ENCODE measurements at places on chromosomes 6 and 20.

- no peak for DNase-seq
Observed at GRCh38 chr6:170174771-170175643, 115.9 kb downstream of the DLL1 start.

DNA sequence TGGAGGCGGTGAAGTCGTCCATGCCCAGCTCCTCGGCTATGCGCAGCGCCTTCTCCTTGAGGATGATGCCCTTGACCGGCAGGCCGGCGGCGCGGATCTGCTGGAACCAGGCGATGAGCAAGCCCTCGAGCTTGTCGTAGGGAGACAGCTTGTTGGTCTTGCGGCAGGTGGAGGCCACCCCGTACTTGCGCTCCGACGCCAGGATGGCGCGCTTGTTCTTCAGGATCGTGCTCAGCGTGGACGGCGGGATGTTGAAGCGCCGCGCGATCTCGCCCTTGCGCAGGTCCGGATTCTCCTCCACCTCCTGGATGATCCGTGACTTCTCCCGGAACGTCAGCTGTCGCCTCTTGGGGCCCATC lies 435 bp downstream of the CENPB start:
- DNase-seq, result no peak

DNA sequence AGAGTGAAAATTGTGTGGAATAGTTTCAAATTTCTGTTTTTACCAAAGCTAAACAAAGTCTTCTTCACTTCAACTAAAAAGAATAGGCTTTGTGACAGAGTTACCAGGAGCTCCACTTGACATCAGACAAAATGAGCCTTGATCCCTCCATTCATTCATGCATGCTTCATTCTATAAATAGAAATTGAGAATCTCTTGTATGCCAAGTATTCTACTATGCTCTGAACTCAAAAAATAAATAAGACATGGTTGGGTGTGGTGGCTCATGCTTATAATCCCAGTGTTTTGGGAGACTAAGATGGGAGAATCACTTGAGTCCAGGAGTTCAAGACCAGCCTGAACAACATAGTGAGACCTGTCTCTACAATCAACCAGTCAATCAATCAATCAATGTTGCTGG lies 236.6 kb upstream of the FAM83B start:
- no peak for DNase-seq

DNA sequence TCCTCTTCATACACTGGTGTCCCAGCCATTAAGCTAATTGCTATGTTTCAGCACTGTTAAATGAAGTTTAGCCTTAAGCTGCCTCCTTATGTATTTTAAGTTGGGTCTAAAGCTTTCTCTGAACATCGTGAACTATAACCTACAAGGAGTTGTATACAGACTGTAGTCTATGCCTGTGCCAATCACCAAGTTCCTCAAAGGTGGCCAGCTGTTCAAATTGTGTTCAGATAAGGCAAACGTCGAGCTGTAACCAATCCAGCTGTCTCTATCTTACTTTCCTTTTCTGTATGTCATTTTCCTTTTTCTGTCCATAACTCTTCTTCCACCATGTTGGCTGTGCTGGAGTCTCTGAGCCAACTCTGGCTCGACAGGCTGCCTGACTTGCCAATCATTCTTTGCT lies 199.6 kb downstream of the OGFRL1 start:
- no peak for DNase-seq

DNA sequence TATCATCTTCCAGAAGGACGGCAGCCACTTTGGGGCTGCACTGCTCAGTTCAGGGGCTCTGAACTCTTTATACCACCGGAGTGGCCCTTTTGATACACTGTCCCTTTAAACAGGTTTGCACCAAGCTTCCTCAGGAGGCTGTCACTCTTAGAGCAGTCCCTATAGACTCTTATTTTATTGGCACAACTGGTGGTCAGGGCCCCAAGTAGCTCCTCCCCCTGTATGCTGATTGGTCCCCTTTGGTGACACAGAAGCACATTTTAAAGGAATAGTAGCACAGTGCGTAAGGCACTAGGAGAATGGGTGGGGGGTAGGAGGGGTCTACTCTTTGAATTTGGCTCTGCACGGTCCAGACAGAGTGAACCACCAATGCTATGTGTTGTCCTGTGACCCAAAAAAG lies 122.6 kb upstream of the MLN start:
- no peak for DNase-seq

GRCh38 chr20:10228330-10228729 lies 9.7 kb downstream of the SNAP25 start:
- no peak for DNase-seq

- peak; percentile 66 for DNase-seq
Observed at GRCh38 chr6:27502508-27503435, 29.9 kb upstream of the ZNF184 start.

DNA sequence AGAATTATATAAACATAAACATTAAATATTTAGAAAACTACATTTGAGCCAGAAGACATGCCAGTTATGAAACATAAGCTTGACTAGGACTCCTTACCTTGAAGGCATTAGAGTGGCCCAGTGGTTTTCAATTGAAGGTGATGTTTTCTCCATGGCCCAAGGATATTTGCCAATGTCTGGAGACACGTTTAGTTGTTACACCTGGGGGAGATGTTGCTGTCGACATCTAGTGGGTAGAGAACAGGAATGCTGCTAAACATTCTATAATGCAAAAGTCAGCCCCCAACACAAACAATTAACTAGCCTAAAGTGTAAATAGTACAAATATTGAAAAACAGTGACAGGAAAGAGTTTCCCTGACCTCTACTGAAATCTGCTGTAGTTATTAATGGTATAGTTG lies 200.9 kb upstream of the HS3ST5 start:
- DNase-seq, result no peak

- no peak for DNase-seq
Observed at GRCh38 chr6:28983838-28984237, 21.3 kb downstream of the ZNF311 start.

DNA sequence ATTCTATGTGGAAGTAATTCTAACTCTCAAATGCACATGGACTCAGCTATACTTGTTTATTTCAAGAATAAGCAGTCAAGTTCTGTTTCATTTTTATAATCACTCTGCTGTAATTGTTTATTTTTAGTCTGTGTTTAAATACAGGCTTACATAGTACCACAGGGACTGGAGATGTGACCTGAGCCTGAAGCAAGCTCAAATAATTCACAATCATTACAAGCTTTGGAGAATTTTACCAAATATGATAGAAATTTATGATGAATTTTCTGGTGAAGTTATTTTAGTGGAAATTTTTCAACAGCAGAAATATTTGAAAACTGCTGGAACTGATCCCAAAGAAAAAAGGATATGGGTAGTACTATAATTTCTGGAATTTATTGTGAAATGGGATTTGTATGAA lies 41.6 kb upstream of the DSE start:
- DNase-seq, result no peak
